ENCODE measurements at places on chromosomes 3 and 15.

DNA sequence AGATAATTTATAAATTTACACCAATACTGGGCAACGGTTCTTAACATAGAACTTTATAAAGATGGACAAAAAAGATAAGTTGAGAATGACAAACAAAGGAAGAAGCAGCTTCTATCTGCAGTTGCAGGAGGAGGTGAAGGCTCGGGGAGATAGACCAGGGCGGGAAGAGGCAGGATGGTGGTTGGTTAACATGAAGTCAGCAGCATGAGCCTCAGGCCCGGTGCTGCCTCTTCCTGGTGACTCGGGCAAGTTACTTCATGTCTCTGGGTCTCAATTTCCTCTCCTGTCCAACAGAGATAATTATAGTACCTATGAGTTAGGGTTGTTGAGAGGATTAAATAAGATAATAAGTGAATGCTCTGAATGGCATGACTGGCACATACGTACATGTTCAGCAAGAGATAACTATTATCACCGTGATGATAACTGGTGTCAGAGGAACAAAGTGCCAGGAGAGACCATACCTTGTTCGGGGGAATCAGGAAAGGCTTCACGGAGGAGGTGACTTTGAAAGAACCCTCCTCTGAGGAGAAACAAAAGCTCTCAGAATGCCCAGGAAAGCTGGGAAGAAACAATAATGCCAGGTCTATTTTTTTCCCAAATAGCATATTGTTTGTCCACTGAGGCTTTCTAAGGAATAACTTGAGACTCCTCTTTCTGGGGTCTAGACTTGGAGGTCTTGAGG is 4.4 kb downstream of the PAK6 start:
- no peak for DNase-seq

GRCh38 chr3:101217472-101218245 is 102.7 kb downstream of the IMPG2 start:
- DNase-seq, result no peak

DNA sequence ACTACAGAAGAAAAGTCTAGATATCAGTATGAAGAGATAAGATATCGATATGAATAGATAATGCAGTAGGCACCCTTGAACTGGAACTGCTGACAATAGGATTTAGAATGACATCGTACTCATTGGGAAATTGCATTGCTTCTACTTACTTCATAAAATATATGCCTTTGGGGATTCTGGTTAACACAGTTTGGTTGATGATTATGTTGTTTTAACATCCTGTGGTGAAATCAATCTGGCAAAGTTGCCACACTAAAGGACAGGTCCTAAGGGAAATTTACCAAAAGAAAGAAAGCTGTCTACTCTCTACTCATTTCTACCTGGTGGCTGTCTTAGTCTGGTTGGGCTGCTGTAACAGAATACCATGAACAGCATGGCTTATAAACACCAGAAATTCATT is 417.4 kb upstream of the DPH6 start:
- DNase-seq, result no peak

- no peak for DNase-seq
Observed at GRCh38 chr15:70602834-70603560, 160.4 kb downstream of the UACA start.

DNA sequence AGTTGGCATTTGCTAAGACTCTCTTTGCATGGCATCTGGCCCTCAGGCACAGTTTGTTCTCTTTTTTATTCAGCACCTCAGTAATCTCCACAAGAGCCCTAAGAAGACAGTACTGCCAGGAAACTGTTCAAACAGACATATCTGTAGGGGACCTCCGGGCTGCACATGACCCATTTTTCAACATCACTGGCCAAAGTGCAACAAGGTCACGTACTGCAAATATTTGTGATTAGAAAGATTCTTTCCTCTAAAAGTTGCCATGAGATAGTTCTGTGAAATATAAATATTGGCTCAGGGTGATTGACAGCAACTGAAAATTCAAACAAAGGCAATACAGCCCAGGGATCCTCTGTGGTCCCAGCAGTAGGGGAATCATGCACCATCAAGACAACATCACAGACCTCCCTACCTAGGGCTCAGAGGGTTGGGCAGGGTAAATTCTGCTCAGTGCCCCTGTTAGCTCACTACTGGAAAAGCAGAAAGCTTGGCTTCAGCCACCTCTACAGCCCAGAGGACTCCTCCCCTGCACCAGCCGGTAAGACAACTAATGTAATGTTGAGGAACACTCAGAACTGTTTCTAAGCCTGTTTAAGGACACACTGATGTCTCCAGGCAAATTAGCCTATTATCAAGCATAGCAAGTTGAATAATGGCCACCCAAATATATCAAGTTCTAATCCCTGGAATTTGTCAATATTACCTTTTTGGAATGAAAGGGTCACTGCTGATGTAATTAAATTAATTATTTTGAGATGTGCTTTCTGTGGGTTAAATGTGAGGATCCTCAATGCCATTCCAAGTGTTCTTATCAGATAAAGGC is 117.4 kb upstream of the LPP start:
- DNase-seq, result no peak

DNA sequence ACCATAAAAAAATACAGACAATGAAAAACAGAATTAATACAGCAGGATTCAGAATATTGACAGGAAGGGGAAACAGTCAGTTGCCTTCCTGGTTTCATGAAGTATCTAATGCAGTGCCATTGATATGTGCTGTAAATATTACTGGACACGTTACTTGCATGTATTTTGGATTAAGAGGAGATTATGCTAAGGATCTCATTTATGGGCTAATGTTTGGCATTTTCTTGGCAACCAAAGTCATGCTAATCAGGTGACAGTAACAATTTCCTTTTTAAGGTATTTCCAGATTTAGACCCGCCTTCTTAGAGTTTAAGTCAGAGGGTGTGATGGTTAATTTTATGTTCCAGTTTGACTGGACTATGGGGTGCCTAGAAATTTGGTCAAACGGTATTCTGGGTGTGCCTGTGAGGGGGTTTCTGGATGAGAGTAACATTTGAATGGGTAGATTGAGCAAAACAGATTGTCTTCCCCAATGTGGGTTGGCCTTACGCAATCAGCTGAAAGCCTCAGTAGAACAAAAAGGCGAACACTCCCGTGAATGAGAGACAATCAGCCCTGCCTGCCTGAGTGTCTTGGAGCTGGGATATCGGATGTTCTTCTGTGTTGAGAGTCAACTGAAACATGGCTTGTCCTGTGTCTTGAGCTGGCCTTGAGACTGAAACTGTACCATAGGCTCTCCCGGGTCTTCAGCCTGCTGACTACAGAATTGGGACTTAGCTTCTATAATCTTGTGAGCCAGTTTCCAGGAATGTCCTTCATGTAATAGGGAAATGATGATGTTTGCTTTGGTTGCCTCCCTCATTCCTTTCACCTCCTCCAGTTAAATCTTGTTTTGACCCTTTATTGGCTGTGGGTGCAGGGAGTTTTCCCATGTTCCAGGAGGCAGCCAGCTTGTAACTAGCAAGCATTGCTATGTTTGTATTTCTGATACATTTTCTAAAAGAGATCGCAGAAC is 10.5 kb downstream of the SQOR start:
- no peak for DNase-seq

DNA sequence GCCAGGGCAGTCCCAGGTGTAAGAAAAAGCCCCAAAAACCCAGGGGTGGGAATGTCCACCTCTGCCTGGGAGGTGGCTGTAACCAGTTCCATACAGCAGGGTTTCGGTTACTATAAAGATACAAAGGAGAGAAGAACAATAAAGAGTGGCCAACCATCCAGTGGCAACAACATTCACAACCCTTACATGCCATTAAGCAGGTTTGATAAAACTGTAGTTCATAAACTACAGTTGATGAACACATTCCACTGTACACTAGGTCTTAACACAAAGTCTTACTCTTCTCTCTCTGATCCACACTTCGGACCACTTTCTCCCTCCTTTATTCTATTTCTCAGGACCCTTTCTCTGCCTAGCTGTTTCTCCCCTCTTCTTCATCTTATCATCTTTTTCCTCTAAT is 152.0 kb downstream of the TLE3 start:
- no peak for DNase-seq

GRCh38 chr3:99118381-99118780 is 216.9 kb upstream of the DCBLD2 start:
- DNase-seq, result no peak

- DNase-seq, result no peak
Observed at GRCh38 chr3:119597548-119598288, at the start of gene PLA1A. PLA1A (plus strand) TSS chr3:119597885; CDS start chr3:119597914, 29 bp downstream.

- no peak for DNase-seq
Observed at GRCh38 chr15:99590913-99591646, 25.3 kb downstream of the MEF2A start.

DNA sequence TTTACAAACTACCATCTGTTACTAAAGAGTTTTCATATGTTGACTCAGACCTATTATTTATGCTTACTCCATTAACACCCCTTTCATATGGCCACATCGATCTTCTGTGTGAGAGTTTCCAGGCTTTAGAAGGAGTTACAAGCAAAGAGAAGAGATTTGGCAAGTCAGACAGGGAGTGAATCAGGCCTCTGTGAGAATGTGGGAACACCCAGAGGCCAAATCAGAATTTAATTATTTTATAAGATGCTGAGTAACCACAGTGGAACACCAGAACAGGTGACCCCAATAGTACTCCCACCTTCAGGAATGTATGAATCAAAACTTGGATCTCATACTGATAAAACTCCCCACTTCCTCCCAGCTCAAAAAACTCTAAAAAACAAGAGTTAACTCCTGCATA is 42.0 kb downstream of the IFT57 start:
- no peak for DNase-seq

- no peak for DNase-seq
Observed at GRCh38 chr15:85421116-85421925, 40.9 kb downstream of the AKAP13 start.

- DNase-seq, result no peak
Observed at GRCh38 chr15:80788536-80788935, 9.4 kb downstream of the CEMIP start.

Measured in stimulated activated CD4-positive, alpha-beta T cell treated with anti-CD3 and anti-CD28 coated beads, Interleukin-1b, Interleukin-23, amount 100 ng/mL, for 4 hours (primary cell).